ENCODE measurements at places on chromosomes 6 and 20. TPM values are rescaled to one million over a fixed set of nuclear protein-coding genes. Genes with fewer than 3 reads are reported as not detected.

Gene RPS18
- total RNA-seq: 3,127 TPM

Gene SOBP
- 2.5 TPM for total RNA-seq

DNA sequence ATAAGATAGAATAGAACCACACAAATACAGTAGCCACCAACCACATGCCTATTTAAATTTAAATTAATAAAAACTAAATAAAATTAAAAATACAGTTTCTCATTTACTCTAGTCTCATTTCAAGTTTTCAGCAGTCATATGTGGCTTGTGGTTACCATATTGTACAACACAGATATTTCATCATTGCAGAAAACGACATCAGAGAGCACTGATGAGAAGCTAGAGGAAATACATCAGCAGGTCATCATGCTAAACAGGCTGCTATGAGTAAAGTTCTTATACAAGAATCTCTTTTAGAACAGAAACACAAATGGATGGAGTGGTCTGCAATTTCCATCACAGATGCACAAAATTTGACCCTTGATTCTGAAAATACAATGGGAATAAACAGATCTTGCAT lies 36.6 kb downstream of the TBC1D32 start:
- no peak for DNase-seq

DNA sequence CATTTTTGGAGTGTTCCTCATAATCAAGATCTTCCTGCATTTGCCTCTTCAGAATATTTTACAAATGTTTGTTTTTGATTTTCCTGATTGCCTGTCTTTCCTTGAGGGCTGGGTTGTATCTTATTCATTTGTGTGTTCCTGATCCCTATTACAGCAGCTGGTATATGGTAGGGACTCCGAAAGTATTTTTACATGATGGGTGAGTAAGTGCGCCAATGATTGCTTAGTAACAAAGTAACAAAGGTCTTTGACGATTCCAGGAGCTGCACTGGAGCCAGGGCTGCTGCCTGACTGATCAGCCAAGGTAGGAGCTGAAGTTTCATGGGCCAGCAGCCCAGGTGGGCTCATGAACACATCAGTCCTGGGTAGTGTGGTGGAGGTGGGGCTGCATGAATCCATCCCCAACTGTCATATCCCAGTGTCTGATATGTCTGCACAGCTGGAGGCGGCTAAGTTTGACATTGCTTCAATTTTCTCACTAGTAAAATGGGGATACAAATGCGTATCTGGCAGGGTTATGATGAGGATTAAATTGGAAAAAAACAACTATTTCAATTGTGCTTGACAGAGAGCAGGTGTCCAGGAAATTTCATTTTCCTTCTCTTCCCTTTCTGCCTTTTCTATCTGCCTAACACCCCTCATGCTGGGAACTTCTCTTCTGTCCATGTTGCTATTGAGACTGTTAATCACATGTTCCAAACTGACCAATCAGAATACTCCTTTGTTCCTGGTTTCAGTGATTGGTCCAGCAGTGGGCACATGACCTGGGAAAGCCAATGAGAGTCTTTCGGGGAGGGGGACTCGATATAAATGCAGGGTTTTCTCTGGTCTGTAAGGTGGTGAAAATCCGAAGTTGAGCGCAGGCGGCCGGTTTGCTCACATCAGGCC lies 90.7 kb downstream of the CDH26 start:
- DNase-seq: no peak

DNA sequence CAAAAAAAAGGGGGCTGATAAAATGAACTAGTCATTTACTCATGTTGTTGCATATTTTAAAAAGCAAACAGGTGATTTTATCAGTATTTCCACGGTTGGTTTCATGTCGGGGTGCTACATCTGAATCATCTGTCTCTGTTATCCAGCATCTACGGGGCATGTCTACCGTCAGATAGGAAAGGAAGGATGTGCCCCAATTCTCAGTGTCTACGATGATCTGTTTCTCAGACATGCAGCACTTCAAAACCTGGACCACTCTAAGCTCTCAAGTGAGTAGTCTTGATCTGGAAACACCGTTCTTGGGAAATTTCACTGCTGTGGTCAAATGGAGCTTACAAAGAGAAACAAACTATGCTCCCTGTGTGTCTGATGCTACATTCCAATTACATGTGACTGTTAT lies 240.3 kb upstream of the TAB2 start:
- DNase-seq: no peak

GRCh38 chr20:2888224-2888955 lies 15.1 kb downstream of the PTPRA start:
- DNase-seq: no peak

GRCh38 chr20:7994809-7995208 lies 24.8 kb downstream of the TMX4 start:
- no peak for DNase-seq

Measured in dermis microvascular lymphatic vessel endothelial cell (primary cell).